ENCODE measurements at places on chromosomes 16 and 17. TPM values are rescaled to one million over a fixed set of nuclear protein-coding genes. Genes with fewer than 3 reads are reported as not detected.

The NLRC3 gene
- total RNA-seq = 31.5 TPM

The ZSWIM7 gene
- 55.1 TPM for total RNA-seq

The LRRC36 gene
- total RNA-seq = not detected

The CHP2 gene
- total RNA-seq = not detected

The FOXC2 gene
- total RNA-seq = not detected

The GPS2 gene
- total RNA-seq = 36.9 TPM

The CMTM1 gene
- total RNA-seq = 0.61 TPM

DNA sequence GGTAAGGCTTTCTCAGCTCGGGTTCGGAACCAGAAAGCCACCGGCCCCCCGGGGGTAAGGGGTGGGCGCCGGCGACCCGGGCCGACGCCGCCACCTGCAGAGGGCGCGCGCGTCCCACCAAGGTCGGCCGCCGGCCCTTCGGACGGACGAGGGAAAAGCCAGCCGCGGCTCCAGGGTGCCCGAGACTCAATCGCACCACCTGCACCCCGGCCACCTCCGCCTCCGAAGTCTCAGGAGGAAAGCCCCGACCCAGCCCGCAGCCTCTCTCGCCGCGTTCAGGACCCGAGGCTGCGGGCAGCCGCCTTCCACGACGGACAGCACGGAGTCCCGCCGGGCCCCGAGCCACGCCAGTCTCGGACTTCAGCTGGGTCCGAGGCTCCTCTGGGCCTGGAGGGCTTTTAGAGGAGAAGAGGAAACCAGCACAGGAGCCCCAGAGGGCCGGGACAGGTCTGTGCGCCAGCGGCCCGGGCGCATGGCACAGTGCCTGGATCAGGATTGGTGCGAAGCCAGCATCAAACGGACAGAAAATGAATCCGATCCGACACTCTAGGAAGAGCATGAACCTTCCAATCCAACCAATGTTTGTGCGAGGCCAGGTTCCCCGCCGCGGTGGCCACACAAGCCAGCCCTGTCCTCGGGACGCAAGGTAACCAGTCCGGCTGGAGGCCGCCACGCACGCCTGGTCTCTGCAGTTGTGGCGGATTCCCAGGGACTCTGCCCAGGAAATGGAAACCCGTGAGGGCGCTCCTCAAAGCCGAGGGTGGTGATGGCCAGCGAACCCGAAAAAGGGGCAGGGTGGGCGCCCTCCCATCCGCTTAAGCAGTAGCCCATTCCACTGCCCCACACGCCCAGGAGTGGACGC is 6.7 kb downstream of the CBX8 start:
- DNase-seq = peak; percentile 79

DNA sequence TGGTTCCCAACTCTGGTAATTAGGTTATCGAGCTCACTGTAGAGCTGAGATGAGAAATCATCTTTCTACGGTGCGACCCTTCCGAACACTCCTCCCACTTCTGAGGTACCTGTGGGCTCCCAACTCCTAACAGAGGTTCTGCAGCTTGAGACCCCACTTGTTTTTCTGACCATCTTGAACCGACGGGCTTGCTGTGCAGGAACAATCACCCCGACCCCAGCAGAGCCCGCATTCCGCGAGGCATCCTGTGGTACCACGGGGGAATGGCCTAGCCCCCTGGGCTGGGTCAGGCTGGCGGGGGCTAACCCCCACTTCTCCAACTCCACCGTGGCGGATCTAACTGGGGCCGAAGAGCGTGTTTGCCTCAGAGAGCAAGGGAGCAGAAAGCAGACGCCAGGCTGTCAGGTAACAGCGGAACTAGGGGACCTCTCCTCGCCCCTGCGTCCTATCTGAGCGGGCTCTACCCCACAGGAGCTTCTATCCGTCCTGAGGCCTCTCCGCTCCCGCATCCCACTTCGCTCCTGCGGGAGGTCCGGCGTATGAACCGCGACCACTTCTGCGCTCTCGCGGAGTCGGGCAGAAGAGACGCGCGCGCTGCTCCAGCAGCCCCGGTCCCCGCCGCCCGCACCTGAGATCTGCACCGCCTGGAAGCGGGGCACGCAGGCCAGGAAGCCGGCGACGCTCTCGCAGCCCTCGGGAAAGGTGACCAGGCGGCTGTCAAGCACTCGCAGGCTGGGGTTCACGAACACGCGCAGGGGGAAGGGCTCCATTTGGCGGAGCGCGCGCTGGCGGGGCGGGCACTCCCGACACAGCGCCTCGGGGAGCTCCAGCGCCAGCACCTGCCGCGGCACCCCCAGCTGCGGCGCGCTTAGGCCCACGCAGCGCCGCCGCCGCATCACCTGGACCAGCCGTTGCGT is 761 bp downstream of the PDF start:
- DNase-seq = peak; percentile 72

- no peak for DNase-seq
Measured at GRCh38 chr16:63617047-63617989, 1504.5 kb downstream of the CDH11 start.

GRCh38 chr16:54690710-54691109 is 240.0 kb upstream of the IRX5 start:
- DNase-seq = no peak

DNA sequence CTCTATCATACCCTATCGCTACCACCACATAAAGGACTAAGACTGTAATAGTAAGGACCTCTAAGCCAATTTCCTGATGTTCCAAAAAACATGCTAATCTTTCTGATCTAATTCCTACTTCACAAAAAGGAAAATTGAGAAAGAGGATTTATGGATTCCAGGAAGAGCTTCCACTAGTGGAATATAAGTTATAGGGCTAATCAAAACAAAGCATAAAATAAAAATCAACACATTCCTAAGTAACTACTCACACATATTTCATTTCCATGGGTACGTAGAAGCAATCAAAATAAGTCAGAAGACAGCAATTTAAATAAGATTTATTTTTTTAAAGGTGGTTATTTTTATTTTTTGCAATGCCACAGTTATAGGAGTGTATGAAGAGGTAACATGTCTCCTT is 12.4 kb downstream of the CCDC43 start:
- no peak for DNase-seq

- DNase-seq = no peak
Measured at GRCh38 chr16:5215901-5216300, 118.3 kb upstream of the EEF2KMT start.

DNA sequence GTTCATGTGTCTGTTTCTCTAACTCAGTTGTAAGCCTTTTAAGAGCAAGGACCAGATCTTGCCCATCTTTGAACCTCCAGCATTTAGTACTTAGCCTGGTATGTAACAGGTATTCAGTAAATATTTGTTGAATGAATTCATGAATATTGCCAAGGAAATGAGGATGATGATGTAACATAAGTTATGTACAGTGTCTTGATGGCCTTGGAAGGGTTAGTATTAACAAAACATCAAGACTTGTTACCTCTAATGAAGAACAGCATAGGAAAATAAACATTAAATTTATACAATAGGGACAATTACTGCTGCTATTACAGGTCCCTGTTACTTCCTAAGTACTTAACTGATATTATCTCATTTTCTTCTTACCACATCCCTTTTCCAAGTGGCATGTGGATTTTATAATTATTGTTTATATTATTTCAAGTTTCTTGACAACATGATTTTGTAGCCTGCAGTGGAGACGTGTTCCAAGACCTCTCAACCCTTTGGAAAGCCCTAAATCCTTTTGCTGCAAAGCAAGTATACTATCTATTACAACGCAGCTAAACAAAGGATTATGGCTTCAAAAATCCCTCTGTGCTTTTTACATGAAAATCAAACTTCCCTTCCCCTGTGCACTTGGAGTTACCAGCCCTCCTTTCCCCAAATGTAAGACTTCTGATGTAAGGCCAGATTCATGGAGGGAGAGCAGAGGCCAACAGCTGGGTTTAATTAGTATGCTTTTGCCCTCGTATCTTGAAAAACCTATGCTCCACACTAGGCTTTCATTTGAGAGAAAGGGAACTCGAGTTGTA is 77.4 kb upstream of the SMIM36 start:
- DNase-seq = no peak

DNA sequence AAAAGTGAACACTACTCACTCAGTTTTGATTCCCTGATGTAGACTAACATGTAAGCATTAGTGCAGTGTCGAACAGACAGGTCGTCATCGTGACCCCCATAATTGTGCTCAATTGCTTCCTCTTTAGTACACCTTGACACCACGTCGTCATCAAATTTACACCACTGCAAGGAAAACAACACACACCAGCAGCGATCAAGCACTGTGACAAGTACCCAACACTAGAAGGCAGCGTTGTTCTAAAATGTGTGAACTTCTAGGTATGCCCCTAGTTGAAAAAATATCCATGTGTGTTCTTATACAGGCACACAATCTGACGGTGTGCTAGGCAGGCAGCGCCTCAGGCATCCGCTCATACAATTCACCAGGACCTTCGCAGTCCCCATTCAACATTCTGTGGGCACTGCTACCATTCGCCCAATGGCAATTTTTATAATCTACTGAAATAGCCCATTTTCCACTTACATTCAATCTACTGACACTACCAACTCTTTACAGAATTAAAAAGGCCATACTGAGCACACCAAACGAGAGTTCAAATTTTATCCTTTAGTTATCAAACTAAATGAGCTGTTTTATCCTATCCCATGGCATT is 23.1 kb downstream of the LITAFD start:
- peak; percentile 69 for DNase-seq

DNA sequence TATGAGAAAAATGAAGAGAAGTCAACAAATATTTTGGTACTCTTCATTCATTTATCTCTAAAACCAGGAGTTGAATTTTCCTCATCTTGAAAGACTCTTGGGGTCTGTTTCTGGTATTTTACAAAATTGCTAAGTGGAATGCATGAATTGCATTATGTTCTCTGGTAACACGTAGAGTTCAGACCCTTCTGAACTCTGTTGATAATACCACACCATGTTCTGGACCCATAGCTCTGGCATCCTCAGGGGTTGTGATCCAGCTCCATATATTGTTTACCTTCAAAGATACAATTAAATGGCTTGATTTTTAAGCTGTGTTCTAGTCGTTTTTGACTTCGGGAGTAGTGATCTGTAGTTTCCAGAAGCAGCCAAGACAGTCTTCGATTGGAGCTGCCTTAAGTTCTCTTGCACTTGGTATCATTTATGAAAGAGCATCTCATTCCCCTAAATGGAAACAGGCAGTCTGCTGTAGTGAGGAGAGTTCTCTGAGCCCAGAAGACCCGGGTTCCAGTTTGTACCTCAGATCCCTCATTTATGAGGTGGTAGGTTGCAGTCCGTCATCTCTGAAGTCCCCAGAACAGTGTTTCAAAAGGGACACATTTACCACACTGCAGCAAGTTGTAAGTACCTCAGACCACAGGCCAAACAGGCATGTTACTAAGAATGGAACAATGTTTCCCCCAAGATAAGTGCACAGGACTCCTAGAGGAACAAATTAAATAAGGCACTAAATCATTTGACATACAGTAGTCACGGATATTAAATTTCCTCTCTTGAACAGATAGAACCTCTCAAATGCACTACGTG is 9.6 kb downstream of the PSMD7 start:
- no peak for DNase-seq

DNA sequence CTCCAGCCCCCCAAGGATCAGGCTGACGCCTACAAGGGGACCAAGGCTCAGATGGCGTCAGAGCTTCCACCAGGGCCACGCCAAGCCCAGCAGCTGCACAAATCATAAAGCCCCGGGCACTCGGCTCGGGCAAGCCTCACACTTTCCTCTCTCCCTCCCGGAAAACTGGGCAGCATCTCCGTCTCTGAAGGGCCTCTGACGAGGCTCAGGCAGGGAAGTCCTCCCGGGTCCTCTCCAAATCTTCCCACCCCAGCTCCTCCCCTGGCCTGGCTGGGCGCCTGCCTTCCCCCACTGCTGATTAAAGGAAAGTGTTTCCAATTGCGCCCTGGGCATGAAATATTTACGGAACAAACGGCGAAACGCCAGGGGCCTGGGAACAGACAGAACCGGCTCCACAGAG is 38.5 kb downstream of the PIEZO1 start:
- DNase-seq = no peak

DNA sequence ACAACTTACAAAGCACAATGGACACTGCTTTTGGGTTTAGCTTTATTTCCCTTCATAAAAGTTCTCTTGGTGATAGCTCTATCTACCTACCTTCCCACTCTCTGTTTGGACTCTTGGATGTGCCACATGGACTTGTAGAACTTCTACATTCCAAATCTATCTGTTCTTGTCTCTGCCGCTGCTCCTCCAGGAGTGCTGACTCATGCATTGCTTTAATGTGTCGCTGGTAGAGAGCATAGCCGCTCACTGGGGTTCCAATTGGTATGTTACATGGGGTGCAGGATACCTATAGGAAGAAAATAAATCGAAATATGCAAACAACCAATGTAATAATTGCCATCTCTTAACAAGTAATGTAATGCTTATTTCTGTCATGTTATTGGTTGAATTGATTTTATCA is 92.1 kb downstream of the TTC19 start:
- no peak for DNase-seq

- peak; percentile 72 for DNase-seq
Measured at GRCh38 chr17:57599271-57600045, 145.6 kb downstream of the CCDC182 start.

DNA sequence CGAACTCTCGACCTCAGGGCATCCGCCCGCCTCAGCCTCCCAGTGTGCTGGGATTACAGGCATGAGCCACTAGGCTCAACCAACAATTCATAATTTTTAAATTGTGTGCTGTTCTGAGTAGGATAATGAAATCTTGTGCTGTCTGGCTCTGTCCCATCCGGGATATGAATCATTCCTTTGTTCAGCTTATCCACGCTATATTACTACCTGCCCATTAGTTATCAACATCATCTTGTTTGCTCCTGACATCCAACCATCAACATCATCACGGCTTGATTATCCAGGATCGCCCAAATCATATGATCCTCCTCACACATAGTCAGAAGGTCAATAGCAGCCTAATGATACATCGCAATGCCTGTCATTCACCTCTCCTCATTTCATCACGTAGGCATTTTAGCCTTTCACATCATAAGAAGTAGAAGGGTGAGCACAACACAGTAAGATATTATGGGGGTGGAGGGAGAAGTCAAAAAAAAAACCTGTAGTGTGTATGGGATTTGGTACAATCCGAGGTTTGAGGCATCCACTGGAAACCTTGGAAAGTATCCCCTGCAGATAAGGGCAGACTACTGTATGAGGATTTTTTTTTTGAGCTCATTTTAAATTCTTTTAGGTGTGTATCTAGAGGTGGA is 77.0 kb upstream of the SIAH1 start:
- DNase-seq = no peak

- DNase-seq = no peak
Measured at GRCh38 chr17:51647826-51648225, 387.5 kb downstream of the UTP18 start.

GRCh38 chr17:48728232-48729231 is at the start of gene HOXB13:
Gene HOXB13, minus strand, starts transcription at chr17:48728750. Its CDS starts 157 bp downstream, at chr17:48728593.
- no peak for DNase-seq

GRCh38 chr17:37025847-37026530 is 77.2 kb downstream of the AATF start:
- DNase-seq = no peak

GRCh38 chr17:79007504-79008381 is 1.8 kb downstream of the CANT1 start:
- no peak for DNase-seq

GRCh38 chr16:58123896-58124600 is 5.1 kb downstream of the CFAP20 start:
- DNase-seq = no peak
